ENCODE measurements at places on chromosomes 6 and 20. TPM values are rescaled to one million over a fixed set of nuclear protein-coding genes. Genes with fewer than 3 reads are reported as not detected.
A peak's percentile ranks its signal among the peaks of the same experiment; 100 is the strongest.

DNA sequence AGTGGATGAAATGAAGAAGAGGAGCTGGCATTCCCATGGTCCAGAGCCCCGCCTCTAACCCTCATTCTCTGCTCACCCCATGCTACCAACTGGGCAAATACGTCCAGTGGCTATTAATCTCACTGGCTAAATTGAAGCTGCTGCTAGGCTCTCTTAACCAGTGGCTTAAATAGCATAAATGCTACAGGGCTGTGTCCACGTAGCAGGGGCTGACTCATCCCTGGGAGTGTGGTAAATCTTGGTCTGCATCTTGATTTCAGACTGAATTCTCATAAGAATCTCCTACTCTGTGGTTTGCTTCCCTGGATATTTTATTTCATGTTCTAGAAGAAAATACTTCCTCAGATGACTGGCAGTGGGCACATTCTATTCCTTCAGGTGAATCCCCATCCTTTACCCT is 193.1 kb upstream of the ARG1 start:
- H3K4me1 ChIP-seq = no peaks in the 10 kb centered on the region
- H3K27ac ChIP-seq = no peak overlapping the region
- DNase-seq = no peak
- H3K4me3 ChIP-seq = no peak overlapping the region

- no peak overlapping the region for H3K4me3 ChIP-seq
- no peaks in the 10 kb centered on the region for H3K27me3 ChIP-seq
- no peak for DNase-seq
Observed at GRCh38 chr20:9298906-9299305, 215.5 kb upstream of the LAMP5 start.

- no peak for DNase-seq
- H3K27me3 ChIP-seq = peaks cover 9% of the 10 kb centered on the region
- no peaks in the 10 kb centered on the region for H3K4me1 ChIP-seq
- no peaks in the 10 kb centered on the region for H3K36me3 ChIP-seq
- no peak overlapping the region for H3K4me3 ChIP-seq
- no peak overlapping the region for H3K27ac ChIP-seq
Observed at GRCh38 chr20:2302384-2303060, 6.7 kb downstream of the TGM3 start.

GRCh38 chr20:31608251-31608945 is 3.3 kb downstream of the ID1 start:
- H3K4me1 ChIP-seq = peaks cover 20% of the 10 kb centered on the region
- no peaks in the 10 kb centered on the region for H3K36me3 ChIP-seq
- H3K27me3 ChIP-seq = peaks cover 42% of the 10 kb centered on the region
- H3K4me3 ChIP-seq = no peak overlapping the region
- no peak overlapping the region for H3K27ac ChIP-seq

The TTK gene
- total RNA-seq = 39.1 TPM

DNA sequence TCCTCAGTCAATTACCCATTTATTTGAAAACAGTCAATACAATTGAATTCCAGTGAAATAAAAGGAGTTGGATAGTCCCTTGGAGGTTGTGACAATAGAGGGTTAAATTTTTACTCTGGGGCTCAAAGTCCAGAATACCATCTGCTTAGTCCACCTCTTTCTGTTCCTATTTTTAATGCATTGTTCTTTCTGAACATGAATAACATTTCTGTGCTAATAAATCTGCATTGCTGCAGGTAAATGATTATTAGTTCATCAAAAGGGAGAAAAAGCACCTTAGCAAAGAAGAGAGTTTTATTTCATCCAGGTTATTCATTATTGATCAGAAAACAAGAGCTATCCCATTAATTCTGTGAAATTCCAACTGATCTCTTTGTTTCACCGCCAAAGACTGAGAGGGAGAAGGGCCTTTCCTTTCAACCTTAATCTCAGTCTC is 166.1 kb upstream of the OLIG3 start:
- no peaks in the 10 kb centered on the region for H3K36me3 ChIP-seq
- no peak for DNase-seq
- no peak overlapping the region for H3K27ac ChIP-seq
- peaks cover 22% of the 10 kb centered on the region for H3K4me1 ChIP-seq
- H3K4me3 ChIP-seq = no peak overlapping the region

The PROKR2 gene
- total RNA-seq = not detected

DNA sequence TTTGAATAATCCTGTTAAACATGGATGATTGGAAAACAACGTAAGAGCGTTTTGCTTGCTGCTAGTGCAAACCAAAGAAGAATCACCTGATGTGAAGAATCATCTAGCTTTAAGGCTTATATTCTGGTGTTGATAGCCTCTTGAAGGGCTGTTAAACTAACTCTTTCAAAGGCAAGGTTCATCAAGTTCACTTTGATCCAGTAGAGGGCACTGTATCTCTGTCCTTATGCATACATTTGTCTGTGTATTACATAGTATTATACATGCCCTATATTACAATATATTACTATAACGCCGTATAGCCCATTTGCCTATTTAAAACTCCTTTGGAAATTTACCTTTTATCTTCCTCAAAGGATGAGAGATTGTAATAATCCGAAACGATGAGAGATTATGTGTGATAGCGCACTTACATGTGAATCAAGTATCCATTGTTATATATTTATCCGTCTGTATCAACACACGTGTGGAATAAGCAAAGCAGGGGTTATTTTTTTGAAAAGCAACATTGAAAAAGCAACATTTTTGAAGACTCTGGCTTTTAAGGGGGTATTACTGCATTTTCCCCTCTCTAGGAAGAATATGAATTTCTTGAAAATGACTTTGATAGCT is 50.8 kb upstream of the NRN1 start:
- no peaks in the 10 kb centered on the region for H3K4me1 ChIP-seq
- H3K27ac ChIP-seq = no peak overlapping the region
- no peaks in the 10 kb centered on the region for H3K36me3 ChIP-seq
- H3K27me3 ChIP-seq = peaks cover 16% of the 10 kb centered on the region

The PRICKLE4 gene
- total RNA-seq = not detected

GRCh38 chr6:82348130-82348529 is 15.5 kb upstream of the TPBG start:
- H3K36me3 ChIP-seq = no peaks in the 10 kb centered on the region
- no peaks in the 10 kb centered on the region for H3K4me1 ChIP-seq
- H3K27me3 ChIP-seq = peaks cover 3% of the 10 kb centered on the region
- H3K4me3 ChIP-seq = no peak overlapping the region
- no peak overlapping the region for H3K27ac ChIP-seq

The ANKEF1 gene
- total RNA-seq = 2.8 TPM

DNA sequence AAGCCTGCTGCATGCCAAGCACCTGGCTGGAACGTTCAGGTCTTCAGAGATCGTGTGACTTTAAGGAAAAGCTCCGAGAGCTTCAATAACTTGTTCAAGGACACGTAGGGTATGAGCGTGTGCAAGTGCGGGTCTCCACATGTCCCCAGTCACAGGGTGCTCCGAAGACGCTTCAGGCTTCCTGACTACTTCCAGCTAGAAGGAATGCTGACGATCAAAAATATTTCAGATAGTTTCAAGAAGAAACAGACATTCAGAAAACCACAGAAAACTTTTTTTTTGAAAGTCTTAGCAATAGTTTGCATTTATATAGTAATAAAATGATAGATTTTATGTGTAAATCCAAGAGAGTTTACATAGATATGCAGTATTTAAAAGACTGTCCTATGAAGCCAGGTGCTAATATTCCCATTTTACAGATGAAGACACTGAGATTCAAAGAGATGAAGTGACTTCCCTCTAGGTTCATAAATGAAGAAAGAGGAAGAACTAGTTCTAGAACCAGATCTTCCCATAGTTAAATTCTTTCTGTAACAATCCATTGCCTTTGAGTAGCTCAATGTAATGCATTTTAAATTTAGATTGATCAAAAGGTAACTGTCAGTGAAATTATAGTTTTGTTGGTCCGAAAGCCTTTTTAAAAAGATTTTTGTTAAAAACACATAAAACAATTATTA is 247.6 kb downstream of the MYLK4 start:
- no peaks in the 10 kb centered on the region for H3K36me3 ChIP-seq
- DNase-seq = no peak
- no peak overlapping the region for H3K4me3 ChIP-seq

GRCh38 chr6:133705731-133706130 is 183.2 kb upstream of the TCF21 start:
- no peak overlapping the region for H3K27ac ChIP-seq
- no peak for DNase-seq
- H3K4me1 ChIP-seq = no peaks in the 10 kb centered on the region
- H3K27me3 ChIP-seq = peaks cover 6% of the 10 kb centered on the region

The GHRH gene
- total RNA-seq = not detected

The PSMB8 gene
- total RNA-seq = 238 TPM

The SLC16A10 gene
- 6.2 TPM for total RNA-seq

The LAMP5 gene
- not detected for total RNA-seq

DNA sequence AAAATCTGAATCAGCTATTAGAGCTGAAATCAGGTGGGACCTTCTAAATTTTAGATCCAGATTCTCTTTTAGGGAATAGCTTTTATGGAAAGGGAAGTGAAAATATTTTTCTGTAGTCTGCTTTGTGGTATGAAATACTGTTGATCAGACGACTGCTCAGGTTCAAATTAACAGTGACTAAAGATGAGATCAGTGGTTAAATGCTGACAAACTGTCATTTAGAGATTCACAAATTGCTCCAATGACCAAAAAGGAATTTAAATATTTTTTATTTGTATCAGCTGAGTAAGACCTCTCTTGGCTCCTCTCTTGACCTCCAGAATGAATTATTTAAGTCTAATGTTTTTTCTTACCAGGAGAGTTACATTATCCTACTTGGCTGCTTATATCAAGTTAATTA is 77.3 kb downstream of the KCNQ5 start:
- no peaks in the 10 kb centered on the region for H3K36me3 ChIP-seq
- DNase-seq = no peak
- no peak overlapping the region for H3K4me3 ChIP-seq

The FAM217A gene
- total RNA-seq = not detected

GRCh38 chr6:75762063-75762462 is 13.0 kb downstream of the MYO6 start:
- no peak for DNase-seq
- H3K27me3 ChIP-seq = peaks cover 18% of the 10 kb centered on the region
- no peaks in the 10 kb centered on the region for H3K4me1 ChIP-seq
- no peak overlapping the region for H3K27ac ChIP-seq

- DNase-seq = peak; percentile 78
- no peaks in the 10 kb centered on the region for H3K27me3 ChIP-seq
- peak overlapping the region; percentile 32 for H3K27ac ChIP-seq
- no peak overlapping the region for H3K4me3 ChIP-seq
Observed at GRCh38 chr20:3420211-3420707, 12.8 kb upstream of the DNAAF9 start.

DNA sequence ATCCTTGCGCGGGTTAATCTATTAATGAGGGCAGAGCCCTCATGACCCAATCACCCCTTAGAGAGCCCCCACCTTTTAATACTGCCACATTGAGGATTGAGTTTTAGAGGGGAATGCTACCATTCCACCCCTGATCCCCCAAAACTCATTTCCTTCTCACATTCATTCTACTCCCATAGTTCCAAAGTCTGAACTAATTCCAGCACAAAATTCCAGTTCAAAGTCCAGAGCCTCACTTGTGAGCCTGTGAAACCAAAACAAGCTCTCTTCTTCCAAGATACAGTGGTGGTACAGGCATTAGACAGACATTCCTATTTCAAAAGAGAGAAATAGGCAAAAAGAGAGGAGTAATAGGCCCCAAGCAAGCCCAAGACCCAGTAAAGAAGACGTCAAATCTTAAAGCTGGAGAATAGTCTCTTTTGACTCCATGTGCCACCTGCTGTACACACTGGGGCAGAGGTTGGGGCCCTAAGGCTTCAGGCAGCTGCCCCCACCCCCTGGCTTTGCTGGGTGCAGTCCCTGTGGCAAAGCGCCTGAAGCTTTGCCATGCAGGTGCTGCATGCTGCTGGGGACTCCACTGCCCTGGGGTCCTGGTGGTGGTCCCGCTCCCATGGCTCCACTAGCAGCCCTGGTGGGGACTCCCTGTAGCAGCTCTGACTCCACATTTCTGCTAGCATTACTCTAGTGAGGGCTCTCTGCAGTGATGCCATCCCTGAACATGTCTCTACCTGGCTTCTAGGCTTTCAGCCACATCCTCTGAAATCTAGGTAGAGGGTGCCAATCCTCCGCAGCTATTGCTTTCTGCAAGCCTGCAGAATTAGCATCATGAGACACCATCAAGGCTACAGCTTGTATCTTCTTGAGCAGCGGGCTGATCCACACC is 41.3 kb downstream of the RSPH3 start:
- H3K4me1 ChIP-seq = peaks cover 8% of the 10 kb centered on the region
- peaks cover 2% of the 10 kb centered on the region for H3K36me3 ChIP-seq
- no peak overlapping the region for H3K4me3 ChIP-seq
- peak; percentile 40 for DNase-seq
- H3K27me3 ChIP-seq = no peaks in the 10 kb centered on the region

- H3K36me3 ChIP-seq = peaks cover 2% of the 10 kb centered on the region
- no peaks in the 10 kb centered on the region for H3K4me1 ChIP-seq
- DNase-seq = no peak
- H3K4me3 ChIP-seq = no peak overlapping the region
Observed at GRCh38 chr6:169503422-169504152, 198.2 kb downstream of the WDR27 start.

- H3K27me3 ChIP-seq = no peaks in the 10 kb centered on the region
- H3K36me3 ChIP-seq = no peaks in the 10 kb centered on the region
- no peak overlapping the region for H3K27ac ChIP-seq
Observed at GRCh38 chr6:124432620-124433019, 529.6 kb upstream of the RNF217 start.

DNA sequence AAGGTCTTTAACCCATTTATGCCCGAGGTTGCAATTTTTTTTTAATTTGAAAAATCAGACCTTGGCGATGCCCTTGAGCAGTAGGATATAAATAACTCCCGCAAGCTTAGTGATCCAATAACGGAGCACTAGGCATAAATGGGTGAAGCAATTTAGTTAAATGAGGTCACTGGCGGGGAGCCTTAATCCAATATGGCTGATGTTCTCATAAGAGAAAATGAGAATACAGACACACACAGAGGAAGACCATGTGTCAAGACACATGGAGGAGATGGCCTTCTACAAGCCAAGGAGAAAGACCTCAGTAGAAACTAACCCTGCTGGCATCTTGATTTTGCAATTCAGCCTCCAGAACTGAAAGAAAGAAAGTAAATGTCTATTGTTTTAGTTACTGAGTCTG is 735 bp downstream of the SIRPG start:
- H3K4me3 ChIP-seq = peak overlapping the region; percentile 84
- H3K4me1 ChIP-seq = peaks cover 88% of the 10 kb centered on the region
- no peaks in the 10 kb centered on the region for H3K27me3 ChIP-seq

GRCh38 chr6:66553441-66553840 is 846.4 kb upstream of the EYS start:
- H3K27me3 ChIP-seq = no peaks in the 10 kb centered on the region
- DNase-seq = no peak
- no peak overlapping the region for H3K27ac ChIP-seq
- H3K36me3 ChIP-seq = no peaks in the 10 kb centered on the region

DNA sequence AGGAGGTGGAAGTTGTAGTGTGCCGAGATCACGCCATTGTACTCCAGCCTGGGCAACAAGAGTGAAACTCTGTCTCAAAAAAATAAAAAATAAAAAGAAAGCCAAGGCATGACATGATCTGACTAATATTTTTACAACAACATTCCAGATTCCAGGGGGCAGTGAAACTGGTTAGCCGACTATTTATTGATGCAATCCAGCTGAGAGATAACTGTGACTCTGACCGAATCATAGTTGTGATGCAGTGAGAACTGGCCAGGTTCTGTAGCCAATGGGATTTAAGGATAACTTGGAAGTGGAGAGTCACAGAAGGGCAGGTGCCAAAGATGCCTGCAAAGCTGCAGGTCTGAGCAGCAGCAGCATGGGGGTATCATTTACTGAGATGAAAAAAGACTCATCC is 82.9 kb upstream of the TSHZ2 start:
- H3K27ac ChIP-seq = no peak overlapping the region
- DNase-seq = no peak
- H3K4me3 ChIP-seq = no peak overlapping the region
- H3K4me1 ChIP-seq = no peaks in the 10 kb centered on the region

Data from activated CD4-positive, alpha-beta T cell treated with anti-CD3 and anti-CD28 coated beads for 36 hours (primary cell).